Stimulated activated effector memory CD8-positive, alpha-beta T cell treated with anti-CD3 and anti-CD28 coated beads, Interleukin-12 subunit alpha, Interleukin-12 subunit beta, amount 100 ng/mL, for 72 hours (primary cell): ENCODE measurements at places on chromosomes 13 and 19.

- DNase-seq = no peak
Observed at GRCh38 chr13:83905641-83906040, 23.4 kb upstream of the SLITRK1 start.

GRCh38 chr19:3990815-3991117, 5.5 kb upstream of the EEF2 start:
- no peak for DNase-seq

GRCh38 chr13:42740753-42741152, 40.6 kb upstream of the FAM216B start:
- no peak for DNase-seq

DNA sequence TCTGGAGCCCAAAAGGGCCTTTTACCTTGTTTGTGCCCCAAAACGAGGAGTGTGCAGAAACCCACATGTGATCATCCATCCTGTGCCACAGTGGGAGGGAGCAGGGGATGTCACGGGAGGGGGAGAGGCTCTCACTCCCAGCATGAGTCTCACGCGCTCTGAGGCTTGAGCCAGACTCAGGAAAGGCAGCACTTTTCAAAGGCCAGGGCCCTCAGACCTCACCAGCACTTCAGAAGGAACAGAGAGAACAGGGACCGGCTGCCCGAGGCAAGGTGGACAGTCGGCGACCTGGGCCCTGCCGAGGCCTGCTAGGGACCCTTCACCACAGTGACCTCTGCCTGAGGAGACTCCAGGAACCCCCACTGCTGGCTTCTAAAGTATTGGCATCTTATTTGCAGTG, 71.7 kb upstream of the WASF3 start:
- no peak for DNase-seq

DNA sequence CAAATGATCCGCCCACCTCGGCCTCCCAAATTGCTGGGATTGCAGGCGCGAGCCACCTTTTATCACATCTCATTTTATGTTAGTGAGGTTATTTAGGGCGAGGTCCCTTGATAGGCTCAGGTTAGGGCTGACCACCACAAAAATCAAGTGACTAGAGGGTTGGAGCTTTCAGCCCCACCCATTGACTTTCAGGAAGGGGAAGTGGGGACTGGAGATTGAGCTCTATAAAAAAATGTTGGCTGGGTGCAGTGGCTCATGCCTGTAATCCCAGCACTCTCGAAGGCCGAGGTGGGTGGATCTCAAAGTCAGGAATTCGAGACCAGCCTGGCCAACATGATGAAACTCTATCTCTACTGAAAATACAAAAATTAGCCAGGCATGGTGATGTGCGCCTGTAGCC, 20.1 kb downstream of the FPR3 start:
- DNase-seq = no peak

DNA sequence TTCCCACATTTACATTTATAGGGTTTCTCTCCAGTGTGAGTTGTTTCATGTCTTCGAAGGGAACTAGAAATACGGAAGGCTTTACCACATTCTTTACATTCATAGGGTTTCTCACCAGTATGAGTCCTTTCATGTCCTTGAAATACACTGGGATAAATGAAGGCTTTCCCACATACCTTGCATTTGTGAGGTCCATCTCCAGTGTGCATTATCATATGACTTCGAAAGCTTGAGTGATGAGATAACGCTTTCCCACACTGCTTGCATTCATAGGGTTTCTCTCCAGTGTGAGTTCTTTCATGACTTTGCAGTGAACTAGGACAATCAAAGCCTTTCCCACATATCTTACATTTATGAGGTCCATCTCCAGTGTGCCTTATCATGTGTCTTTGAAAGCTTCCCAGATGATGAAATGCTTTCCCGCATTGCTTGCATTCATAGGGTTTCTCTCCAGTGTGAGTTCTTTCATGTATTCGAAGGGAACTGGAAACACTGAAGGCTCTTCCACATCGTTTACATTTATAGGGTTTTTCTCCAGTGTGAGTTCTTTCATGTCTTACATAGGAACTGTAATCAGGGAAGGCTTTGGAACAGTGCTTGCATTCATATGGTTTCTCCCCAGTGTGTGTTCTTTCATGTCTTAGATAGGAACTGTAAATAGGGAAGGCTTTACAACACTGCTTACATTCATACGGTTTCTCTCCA, 15.1 kb downstream of the ZNF442 start:
- DNase-seq = no peak

GRCh38 chr13:94864474-94864873, 152.1 kb upstream of the SOX21 start:
- no peak for DNase-seq

DNA sequence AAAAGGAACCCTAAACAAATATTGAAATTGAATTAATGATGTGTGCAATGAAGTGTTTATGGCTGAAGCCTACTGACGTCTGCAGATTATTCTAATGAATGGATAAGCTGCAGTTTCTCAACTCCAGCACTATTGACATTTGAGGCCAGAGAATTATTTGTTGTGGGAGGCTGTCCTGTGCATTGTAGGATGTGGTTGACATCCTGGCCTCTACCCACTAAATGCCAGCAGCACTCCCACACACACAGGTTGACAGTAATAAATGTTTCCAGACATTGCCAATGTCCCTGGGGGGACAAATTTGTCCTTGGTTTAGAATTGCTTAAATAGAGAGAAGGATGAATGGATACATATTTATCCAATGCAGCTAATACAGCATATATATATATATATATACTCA, 19.2 kb upstream of the MYH14 start:
- DNase-seq = no peak

DNA sequence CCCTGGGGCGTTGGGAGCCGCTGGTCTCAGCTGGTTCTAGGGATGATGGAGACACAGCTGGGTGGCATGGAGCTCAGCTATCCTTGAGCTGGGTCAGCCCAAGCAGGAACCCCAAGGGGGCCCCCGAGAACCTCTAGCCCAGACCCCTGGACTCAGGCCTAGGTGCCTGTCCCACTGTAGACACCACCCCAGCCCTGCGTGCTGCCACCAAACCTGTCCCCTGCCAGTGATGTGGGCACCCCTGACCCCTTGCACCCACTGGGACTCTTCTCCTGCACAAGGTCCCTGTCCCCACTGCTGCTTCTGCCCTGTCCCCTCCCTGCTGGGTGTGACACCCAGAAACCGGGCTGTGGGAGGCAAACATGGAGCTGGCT, 26.8 kb downstream of the CEBPA start:
- no peak for DNase-seq

DNA sequence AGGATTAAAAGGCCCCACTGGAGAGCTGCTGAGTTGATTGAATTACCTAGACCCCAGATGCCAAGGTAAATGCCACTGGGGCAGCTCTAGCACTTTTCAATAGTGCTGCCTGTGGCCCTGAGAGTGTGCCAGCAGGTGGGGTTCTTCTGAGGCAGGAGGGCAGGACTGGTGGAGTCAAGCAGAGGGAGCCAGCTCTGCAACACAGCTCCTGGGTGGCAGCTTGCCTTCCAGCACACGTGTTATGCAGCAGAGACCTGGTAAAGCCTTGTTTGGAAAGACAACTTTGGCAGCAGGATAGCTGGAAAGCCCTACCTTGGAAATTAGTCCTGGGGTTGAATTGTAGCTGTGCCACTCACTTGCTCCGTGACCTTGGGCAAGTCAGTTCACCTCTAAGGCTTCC, 306.6 kb downstream of the ATP8A2 start:
- DNase-seq = no peak

GRCh38 chr19:29266001-29266400, 53.0 kb upstream of the UQCRFS1 start:
- no peak for DNase-seq

DNA sequence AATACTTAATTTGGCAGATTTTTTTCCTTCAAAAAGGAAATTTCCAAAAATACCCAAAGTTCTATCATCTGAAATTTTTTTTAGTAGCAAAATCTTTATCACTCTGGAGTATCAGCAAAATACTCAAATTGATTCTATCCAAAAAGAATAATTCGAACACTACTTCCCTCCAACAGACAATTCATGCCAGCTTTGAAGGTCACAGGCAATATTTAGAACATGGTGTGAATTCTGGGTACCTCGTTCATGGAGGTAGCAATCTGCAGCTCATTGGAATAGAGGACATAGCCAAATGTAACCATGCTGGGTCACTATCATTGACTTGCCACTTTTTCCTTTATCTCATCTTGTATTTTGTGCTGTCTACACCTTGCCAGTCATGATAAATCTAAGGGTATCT, 119.8 kb downstream of the STARD13 start:
- no peak for DNase-seq

DNA sequence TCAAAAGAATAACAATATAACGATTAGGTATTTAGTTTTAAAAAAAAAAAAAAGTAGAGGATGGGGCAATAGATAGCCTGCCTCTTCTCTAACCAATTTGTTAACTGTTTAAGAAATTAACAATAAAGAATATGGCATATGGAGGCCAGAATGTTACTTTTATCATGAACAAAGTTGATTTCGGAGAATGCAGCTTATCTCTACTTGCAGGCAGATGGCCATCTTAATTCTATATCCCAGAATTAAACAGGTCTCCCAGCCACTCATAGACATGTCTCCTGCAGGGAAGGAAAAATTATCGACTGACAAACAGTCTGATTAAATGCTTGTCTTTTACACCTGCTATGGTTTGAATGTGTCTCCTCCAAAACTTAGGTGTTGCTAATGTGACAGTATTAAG, 96.6 kb downstream of the SLC25A15 start:
- no peak for DNase-seq

GRCh38 chr13:50747737-50748350, 95.6 kb downstream of the DLEU7 start:
- no peak for DNase-seq

GRCh38 chr19:17754634-17755442, 3.6 kb downstream of the FCHO1 start:
- DNase-seq = no peak

DNA sequence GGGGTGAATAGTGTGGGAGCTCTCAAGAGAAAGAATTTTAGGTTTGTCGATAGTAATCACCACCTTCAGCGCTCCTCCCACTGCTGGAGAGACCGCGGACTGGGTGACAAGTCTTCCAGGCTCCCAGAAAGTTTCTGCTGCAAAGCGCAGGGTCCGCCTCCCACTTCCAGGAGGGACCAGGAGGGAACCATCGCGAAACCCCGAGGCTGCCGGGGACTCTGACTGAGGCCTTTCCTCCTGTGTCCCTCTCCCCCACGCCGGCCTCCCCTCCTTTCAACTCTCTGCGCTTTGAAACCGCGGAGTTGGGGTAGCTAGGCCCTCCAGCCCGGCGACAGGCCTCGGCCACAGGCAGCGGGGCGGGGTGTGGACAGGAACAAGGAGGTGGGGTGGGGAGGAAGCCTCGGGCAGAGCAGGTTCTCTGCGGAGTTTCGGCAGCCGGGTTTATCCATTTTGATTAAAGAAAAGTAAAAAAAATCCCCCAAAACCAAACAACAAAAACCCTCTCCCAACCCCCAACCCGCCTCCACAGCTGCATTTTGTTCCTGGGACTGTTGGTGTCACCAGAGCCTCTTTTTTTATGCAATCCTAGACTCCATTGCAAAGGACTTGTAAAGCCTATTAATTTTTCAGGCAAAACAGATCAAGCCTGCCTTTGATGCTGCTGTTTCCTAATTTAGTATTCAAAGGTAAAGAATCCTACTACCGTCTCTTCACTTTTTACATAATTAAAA, 157.2 kb downstream of the TM9SF2 start:
- peak; percentile 14 for DNase-seq

DNA sequence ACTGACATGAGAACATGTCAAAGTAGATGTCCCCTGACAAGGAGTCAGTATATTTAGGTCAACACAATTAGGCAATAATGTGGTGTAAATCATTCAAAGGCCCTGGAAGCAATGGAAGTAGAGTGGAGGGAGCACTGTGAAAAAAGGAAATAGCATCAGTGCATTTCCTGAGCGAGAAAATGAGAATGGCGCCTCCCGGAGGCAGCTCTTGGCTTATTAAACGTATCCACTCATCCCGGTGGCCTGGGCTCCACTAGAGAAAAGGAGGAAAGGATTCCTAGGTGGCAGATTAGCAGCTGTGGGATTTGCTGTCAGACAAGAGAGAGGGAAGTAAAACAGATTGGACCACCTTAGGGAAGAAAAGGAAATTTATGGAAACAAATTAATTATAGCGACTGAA, 173.7 kb upstream of the TMTC4 start:
- no peak for DNase-seq

GRCh38 chr13:110877737-110878258, 37.1 kb downstream of the ANKRD10 start:
- DNase-seq = no peak

GRCh38 chr13:36606060-36606459, 67.8 kb upstream of the SERTM1 start:
- no peak for DNase-seq

DNA sequence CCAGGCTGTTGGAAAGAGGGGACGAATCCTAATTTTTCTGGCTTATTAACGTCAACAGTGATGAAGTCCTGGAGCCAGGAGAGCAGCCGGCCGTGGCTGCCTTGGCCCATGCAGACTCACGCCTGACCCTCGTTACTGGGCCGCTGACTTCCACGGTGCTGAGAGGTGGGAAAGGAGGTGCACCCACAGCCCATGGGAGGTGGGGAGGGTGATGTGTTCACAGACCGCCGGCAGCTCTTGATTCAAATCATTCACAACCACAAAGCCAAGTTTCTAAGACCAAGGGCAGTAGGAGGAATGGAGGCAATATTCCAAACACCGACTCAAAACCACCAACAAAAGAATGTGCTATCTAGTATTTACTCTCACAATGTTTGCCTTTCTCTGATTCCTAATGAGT, 24.3 kb downstream of the COL4A2 start:
- DNase-seq = no peak

DNA sequence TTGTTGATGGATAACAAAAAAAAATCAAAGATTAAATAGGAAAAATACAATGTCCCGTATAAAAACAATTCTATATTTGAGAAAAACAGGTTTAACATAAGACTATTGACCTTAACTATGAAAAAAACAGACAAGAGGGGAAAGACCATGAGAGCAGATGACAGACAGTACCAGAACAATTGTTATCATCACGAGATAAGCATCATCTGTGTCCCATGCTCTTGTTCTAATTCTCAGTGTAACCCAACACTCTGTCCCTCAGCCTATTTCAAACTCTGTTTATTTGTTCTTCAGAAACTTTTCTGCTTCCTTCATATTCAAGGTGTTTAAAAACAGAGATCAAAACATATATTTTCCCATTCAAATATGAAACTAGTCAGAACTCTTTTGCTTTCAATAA, 216.4 kb downstream of the PCDH9 start:
- no peak for DNase-seq

GRCh38 chr13:47555235-47555634, 445.8 kb downstream of the SUCLA2 start:
- no peak for DNase-seq

GRCh38 chr13:86172961-86173360, 373.7 kb upstream of the SLITRK6 start:
- DNase-seq = no peak

GRCh38 chr19:49585023-49585422, 3.9 kb downstream of the PRRG2 start:
- DNase-seq = no peak
